H7 (cell line): ENCODE measurements at places on chromosomes 11 and 22. TPM values are rescaled to one million over a fixed set of nuclear protein-coding genes. Genes with fewer than 3 reads are reported as not detected.
A peak's percentile ranks its signal among the peaks of the same experiment; 100 is the strongest.

SLC22A9 gene
- not detected in 2 replicates for total RNA-seq

- DNase-seq = no peak
These were observed 550.6 kb downstream of the SOX6 start for GRCh38 chr11:15805726-15806125.

GRCh38 chr22:36961626-36962025 is 48.2 kb downstream of the CSF2RB start:
- no peak for DNase-seq

DNA sequence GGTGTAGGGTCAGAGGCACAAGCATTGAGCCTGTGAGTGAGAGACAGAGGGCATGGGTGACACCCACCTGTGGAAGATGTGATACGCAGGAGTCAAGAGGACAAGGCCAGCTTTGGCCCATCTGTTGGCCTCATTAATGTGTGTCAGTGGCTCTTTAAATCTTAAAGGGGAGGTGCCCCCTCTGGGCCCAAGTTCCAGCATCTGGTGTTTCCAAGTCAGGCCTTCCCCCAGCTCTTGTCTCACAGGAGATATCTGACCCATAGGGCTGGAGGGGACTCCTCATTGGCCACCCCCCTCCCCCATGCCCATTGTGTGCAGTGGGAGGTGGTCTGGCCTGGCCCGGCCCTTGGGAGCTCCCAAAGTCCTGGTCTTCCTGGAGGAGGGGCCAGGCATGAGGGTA is 8.9 kb downstream of the KCNK7 start:
- DNase-seq = peak; percentile 91

DNA sequence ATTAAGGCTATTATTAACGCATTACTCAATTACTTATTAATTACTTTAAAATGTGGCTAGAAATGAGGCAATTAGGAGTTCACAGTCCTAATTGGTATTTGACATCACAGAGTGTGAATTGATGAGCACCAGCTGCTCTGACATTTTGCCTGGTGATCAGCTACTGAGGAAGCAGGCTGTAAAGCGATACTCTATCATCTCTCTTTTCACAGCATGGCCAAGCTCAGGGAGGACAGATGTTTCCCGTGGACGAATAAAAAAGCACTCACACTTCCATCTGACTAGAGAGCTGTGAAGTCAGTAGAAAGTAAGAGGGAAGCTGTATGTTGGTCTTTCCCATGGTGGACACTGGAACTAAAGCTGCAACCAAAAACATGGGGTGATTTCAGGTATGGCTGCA is 29.1 kb upstream of the SYT9 start:
- no peak for DNase-seq

GRCh38 chr22:47168441-47168840 is 406.0 kb downstream of the TBC1D22A start:
- no peak for DNase-seq

DNA sequence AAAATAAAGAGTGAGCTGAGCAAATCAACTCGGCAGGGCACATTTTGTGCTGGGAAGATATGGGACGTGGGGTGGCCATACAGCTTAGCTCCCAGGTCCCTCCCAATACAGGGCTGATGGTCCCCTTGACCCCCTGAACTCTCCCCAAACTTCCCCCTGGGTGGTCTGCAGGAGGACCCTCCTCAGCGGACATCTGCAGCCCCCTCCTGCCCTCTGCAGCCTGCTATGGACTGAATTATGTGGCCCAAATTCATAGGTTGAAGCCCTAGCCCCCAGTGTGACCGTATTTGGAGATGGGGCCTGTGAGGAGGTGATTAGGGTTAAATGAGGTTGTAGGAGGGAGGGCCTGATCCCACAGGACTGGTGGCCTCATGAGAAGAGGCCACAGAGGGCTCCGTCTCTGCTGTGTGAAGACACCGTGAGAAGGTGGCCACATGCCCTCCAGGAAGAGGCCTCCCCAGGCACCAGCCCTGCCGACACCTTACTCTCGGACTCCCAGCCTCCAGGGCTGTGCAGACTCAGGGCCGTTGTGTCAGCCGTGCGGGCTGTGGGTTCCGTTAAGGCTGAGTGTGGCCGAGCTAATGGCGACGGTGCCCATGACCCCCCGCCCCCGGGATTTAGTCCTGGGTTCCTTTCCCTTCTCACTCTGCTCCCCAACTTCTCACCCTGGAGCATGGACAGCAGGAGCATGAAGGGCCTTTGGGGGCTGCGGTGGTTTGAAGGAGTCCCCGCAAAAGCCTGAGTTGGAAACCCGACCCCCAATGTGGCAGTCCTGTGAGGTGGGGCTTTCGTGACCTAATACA is 1042.8 kb downstream of the BRD1 start:
- no peak for DNase-seq
